ENCODE measurements at places on chromosomes 5 and 9.
A peak's percentile ranks its signal among the peaks of the same experiment; 100 is the strongest.

GRCh38 chr5:4883360-4883759 is 256.8 kb upstream of the ADAMTS16 start:
- DNase-seq: no peak
- no peaks in the 10 kb centered on the region for H3K4me1 ChIP-seq
- no peaks in the 10 kb centered on the region for H3K36me3 ChIP-seq
- H3K4me3 ChIP-seq: no peak overlapping the region

- H3K36me3 ChIP-seq: peaks cover 82% of the 10 kb centered on the region
- H3K27ac ChIP-seq: peak overlapping the region; percentile 82
- H3K4me3 ChIP-seq: no peak overlapping the region
- H3K27me3 ChIP-seq: no peaks in the 10 kb centered on the region
- H3K4me1 ChIP-seq: peaks cover 20% of the 10 kb centered on the region
Measured at GRCh38 chr9:35716230-35716629, 15.8 kb downstream of the TLN1 start.

DNA sequence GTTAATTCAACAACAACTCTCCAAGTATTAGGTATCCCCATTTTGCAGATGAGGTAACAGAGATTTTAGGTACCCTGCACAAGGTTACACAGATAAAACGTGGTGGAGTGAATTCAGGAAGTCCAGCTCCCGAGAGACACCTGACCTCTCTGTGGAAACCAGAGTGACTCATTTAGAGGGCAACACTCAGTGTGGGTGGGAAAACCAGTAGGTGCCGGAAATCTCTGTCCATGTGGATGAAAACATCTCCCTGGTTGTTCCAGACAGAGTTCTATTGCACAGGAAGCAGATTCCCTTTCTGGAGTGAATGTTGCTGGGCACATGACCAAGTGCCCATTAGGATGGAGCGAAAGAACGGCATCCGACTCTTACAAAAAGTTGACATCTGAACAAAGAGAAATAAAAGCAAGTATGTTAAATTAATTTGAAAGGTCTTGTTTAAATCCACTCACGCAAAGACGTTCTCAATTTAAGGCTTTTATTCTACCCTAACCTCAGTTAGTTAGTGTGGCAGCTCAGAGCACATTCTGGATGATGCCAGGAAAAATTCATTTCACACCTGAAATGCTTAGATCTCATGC is 391.9 kb upstream of the WWC1 start:
- H3K4me1 ChIP-seq: no peaks in the 10 kb centered on the region
- H3K4me3 ChIP-seq: no peak overlapping the region
- no peaks in the 10 kb centered on the region for H3K27me3 ChIP-seq
- DNase-seq: no peak
- H3K36me3 ChIP-seq: no peaks in the 10 kb centered on the region

DNA sequence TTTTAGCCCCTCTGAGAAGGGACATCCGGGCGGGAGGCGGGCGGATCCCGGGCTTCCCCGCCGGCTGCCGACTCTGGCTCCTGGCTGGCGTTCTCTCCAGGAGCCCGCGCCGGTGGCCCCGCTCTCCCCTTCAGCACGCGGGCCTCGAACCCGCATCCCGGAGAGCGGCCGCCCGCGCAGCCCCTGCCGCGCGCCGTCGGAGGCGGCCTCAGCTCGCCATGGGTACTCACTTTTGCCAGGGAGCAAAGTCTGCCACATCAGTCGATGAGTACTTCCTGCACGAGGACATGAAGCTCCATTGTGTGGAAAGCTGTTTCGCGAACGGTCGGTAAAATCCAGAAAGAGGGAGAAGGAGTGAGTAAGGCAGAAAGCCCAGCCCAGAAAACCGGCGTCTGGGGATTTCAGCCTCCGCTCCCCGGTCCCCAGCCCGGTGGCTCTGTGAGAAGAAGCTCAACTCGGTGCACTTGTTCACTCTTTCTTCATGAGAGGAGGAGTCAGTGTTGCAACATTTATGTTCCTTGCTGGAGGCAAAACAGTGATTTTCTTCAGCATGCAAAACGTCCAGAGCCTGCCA is at the start of gene PRLR:
Gene PRLR, minus strand, starts transcription at position 450 of the 574 bp plus-strand sequence. CDS start 140,867 bp downstream, outside the sequence.
- peak within 1 kb of the TSS; percentile 39 for H3K4me3 ChIP-seq
- H3K36me3 ChIP-seq: no peaks in the 10 kb centered on the region
- DNase-seq: no peak
- no peak within 1 kb of the TSS for H3K27ac ChIP-seq
- peaks cover 93% of the 10 kb centered on the region for H3K27me3 ChIP-seq

DNA sequence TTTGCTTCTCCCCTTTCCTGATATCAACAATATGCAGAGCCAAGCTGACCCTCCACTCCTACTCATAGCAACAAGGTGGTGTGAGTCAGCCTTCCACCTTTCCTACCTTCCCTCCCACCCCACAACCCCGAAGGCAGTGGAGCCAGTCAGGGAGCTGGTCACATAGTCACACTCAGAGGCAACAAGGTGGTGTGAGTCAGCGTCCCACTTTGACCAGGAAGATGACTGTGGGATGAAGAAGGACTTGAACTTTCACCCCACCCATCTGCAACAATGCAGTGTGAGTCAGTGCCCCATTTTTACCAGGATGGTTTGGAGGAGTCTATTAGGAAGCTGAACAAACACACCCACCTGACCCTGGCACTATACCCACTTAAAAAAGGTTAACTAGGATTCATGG is 30.1 kb upstream of the ZNF782 start:
- peaks cover 3% of the 10 kb centered on the region for H3K36me3 ChIP-seq
- no peaks in the 10 kb centered on the region for H3K27me3 ChIP-seq
- H3K4me1 ChIP-seq: peaks cover 6% of the 10 kb centered on the region

Data from central memory CD8-positive, alpha-beta T cell (primary cell).